Mesenteric fat pad (tissue), 1 donor: ENCODE measurements at places on chromosomes 4 and X. TPM values are rescaled to one million over a fixed set of nuclear protein-coding genes. Genes with fewer than 3 reads are reported as not detected.

TMEM271 gene
- total RNA-seq: not detected

PAGE3 gene
- not detected for total RNA-seq

DUSP21 gene
- not detected for total RNA-seq

AR gene
- total RNA-seq: 19.3 TPM

RHOXF1 gene
- total RNA-seq: 1.2 TPM

HSFX4 gene
- total RNA-seq: not detected

PAGE5 gene
- total RNA-seq: not detected

DDIT4L gene
- total RNA-seq: 3.7 TPM

SMARCA1 gene
- 32.4 TPM for total RNA-seq

SEC31A gene
- total RNA-seq: 244 TPM

PLP1 gene
- total RNA-seq: 0.26 TPM

SSX4 gene
- not detected for total RNA-seq

GRCh38 chr4:121266982-121267381 lies 102.9 kb upstream of the TNIP3 start:
- DNase-seq: no peak

DNA sequence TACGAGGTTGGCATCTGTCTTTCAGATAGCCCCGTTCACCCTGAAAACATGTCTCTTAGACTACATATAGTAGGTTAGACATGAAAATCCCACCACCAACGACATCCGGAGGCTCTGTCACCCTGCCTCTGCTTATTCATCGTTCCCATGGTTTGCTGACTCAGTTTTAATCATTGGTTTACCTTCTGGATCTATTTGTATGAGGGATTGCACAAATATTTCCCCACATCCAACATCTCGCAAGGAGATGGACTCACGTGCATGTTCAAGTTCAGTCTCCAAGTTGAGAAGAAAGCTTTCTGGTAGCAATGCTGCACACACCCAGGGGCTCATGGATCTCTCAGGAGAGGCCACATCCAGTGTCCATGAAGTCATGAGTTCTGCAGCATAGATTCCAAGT lies 10.8 kb downstream of the CETN2 start:
- DNase-seq: no peak

DNA sequence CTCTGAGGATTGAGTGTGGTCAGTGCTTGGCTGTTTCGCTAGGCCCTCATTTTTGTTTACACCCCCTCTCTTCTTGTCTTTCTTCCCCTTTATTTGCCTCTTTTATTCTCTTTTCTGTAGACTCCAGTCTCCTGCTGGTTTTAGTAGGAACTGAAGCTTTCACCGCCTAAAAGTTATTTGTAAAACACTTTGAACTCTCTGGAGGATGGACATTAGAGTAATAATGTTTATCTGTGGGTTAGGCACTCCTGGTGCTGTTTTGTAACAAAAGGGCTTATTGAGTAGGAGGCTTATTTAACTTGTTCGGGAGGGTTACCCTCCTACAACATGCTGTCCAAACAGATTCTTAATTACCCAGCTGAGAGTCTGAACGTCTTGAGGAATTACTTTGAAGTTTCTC lies 1.6 kb upstream of the ARHGAP10 start:
- no peak for DNase-seq

DNA sequence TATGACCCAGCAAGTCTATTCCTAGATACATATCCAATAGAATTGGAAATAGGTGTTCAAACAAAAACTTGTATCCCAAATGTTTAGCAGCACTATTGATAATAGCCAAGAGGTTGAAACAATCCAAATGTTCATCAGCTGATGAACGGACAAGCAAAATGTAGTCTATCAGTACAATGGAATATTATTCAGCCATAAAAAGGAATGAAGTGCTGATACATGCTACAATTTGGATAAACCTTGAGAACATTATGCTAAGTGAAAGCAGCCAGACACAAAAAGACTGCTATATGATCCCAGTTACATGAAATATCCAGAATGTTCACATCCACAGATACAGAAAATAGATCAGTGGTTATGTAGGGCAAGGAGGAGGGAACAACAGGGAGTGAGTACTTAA lies 50.1 kb downstream of the PLAC1 start:
- no peak for DNase-seq

- no peak for DNase-seq
Measured at GRCh38 chr4:41542526-41543275, 4.7 kb downstream of the LIMCH1 start.

DNA sequence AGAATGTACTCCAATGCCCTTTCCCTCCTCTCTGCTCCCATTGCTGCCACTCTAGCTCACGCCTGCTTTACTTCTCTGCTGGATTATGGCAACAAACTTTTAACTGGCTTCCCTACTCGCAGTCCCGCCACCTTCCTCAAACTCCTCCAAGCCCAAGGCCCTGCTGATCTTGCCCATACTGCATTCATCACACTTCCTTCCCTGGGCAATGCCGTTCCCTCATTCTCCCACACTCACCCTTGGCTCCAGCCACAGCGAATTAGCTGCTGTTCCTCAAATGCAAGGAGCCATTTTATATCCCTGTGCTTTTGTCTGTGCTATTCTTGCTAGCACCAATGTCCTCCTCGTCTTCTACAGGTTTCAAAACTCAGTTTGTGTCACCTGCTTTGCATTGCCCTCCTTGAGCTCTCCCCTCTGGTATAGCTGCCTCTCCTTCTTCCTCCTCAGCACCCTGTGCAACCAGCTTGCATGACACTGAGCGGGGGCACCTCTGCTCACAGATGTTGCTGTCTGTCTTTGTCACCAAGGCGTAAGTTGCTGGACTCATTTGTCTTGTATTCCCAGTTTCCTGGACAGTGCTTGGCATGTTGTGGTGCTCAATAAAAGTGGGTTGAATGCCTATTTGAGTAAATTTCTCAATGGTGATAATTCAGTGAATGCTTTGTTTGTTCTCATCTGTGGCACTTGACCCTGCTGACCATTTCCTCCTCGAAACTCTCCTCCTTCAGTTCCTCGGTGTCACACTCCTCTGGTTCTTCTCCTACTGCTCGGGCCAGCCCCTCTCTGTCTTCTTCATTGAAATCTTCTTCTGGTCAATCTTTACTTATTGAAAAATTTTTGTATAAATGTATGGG lies 22.4 kb upstream of the MGST2 start:
- DNase-seq: no peak

GRCh38 chr4:82667761-82668480 lies 106.1 kb upstream of the TMEM150C start:
- DNase-seq: no peak

DNA sequence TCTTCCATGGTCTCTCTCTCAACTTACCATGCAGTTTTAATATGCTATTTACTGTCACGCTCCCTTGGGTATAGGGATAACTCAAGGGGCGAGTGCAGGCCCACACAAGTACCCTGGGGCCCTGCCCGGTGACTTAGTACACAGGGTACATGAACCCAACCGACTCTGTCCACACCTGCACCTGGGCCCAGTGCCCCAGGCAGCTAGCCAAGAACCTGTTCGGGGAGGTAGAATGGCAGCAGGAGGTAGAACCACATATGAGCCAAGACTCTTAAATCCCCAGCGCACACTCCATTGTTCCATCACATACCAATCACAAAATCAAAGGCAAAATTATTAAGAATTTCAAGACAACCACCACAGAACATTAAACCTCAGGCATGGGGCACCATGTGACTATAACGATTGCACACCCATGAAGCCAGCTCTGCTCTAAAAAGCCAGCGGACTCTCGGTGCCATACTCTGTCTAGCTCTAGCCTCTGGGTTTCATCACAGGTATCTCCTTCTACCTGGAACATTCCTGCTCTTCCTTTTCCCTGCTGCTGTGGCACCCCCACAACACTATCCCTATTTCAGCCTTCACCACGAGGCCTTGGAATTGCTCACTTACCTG lies 14.6 kb downstream of the PHF8 start:
- DNase-seq: no peak

- no peak for DNase-seq
Measured at GRCh38 chr4:168860827-168861226, 149.2 kb downstream of the CBR4 start.

DNA sequence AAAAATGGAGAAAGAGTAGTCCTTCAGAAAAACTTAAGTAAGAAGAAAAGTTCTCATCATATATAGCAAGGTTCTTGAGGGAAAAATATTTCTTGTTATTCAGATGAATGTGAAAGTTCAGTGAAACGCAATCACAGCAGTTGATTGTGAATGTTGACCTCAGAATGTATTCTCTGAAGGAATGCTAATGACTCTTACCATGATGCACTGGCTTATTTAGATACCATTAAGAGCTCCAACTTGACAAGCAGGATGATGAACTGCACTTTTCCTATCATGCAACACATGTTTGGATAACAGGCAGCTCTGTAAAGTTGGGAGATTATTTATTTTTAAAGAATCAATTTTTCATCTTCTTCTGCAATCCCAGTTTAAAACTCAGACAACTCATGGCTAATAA lies 115.5 kb upstream of the MYOZ2 start:
- DNase-seq: no peak

DNA sequence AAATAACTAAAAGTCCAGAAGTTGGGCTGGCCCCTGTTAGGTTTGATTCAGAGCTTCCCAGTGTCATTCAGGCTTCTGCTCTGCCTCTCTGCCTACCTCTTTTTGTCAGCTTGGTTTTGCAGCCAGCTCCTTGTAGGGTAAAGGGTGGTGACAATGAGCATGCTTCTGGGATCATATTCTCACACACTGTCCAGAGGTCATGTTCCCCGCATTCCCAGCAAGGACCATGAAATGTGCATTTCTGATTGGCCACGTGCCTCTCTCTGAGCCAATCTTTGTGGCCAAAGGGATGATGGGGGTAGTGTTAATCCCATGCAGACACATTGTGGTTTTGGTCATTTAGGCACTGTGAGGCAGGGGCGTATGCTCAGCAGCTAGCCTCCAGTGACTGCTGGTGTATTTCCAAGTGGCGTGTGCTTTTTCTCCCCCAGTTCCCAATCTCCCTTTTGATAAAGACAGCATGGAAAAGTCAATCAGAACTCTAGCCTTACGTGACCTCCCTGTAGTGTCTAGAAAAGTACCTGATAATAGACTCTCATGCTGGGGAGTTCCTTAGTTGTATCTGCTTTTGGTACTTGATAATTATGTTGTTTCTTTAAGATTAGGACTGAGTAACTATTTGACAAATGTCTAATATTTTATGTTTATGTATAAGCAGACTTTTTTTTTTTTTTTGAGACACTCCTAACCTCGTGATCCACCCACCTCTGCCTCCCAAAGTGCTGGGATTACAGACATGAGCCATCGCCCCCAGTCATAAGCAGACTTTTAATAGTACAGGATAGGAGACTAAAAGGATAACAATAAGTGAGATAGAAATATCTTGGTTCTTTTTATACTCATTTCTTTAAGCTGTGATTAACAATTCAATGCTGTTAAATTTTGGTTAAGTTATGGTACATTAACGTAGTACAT lies 57.8 kb downstream of the KIAA0232 start:
- no peak for DNase-seq

GRCh38 chrX:15786915-15787314 lies 3.4 kb upstream of the ZRSR2 start:
- DNase-seq: no peak

- DNase-seq: no peak
Measured at GRCh38 chrX:138897621-138898492, 186.3 kb upstream of the FGF13 start.

DNA sequence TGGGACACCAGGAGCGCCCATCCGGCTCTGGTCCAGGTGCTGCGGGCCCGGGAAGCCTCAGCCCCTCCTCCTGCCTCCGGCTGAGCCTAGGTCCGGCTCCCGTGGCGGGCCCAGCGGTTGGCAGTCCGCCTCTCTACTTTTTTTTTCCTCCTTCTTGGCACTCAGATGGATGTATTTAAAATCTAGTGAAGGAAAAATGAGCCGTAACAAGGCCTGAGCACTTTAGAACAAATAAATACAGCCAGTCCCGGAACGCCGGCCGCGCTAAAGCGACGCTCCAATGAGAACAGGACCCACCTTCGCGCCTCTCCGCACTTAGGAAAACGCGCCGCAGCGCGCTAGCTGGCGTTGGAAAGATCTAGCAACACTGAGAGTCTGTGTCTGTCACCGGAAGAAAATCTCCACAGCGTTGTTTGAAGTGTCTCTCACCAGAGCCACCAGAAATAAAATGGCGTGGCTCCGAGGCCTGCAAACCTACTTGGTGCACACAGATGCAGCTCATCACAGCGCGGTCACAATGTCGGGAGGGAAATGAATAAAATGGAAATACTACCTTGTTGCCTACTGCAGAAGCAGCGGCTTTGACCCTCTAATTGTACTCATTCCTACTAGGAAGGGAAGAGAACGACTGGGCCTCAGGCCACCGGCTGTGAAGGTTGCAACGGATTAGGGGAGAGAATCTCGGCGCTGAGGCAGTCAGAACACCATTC lies 4.7 kb downstream of the NEUROG2 start:
- no peak for DNase-seq

GRCh38 chr4:101332424-101332823 lies 14.9 kb downstream of the PPP3CA start:
- no peak for DNase-seq

GRCh38 chrX:69424161-69424560 lies 80.0 kb upstream of the NALF2 start:
- DNase-seq: no peak

GRCh38 chr4:67071641-67072040 lies 473.7 kb downstream of the CENPC start:
- DNase-seq: no peak

DNA sequence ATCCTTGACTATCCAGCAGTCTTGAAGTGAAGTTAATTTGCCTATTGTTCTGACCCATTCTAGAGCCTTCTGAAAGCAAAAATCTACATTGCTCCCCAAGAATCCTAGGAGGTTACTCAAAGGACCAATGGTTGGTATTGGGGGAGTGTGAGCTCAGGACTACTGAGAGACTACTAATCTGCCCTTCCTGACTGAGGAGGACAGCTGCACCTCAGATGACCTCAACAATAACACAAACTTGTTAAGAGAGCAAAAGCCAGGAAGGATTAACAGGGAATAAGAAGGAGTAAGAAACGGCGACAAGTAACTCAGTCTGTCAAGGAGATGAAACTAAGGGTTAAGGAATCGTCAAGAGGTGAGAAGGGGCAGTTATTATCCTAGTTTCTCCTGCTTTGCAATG lies 43.4 kb downstream of the IDS start:
- DNase-seq: no peak

GRCh38 chr4:130985371-130985770 lies 1889.4 kb downstream of the C4orf33 start:
- no peak for DNase-seq

DNA sequence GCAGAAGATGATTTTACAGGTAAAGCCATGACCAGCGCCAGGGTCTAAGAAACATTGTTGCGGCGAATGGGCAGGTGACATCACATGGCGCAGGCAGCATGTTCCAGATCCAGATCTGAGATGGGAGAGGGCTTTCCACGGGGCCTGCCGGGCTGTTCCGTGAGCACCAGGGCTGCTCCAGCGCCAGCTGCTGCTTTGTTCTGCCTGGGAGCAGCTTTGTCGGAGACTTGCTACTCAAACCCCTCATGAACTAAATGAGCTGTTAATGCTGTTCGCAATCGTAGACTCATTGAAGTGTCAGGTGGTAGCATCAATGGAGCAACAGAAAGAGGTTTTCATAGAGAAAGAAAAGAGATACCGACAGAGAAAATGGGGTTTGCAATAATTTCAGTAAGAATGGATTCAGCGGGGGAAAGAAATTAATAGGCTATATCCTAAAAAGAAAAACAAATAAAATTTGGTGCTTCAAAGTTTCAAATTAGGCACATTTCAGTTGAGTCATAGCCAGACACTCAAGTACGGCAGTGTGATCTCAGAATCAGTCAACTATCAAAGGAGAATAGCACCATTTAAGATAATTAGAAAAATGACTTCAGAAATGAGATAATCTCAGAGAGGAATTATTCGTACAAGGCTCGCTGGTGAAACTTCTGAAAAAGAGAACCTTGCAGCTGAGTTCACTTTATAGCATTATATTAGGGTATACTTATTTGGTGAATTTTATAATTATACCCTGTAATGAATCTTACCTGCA lies 23.9 kb downstream of the SORBS2 start:
- DNase-seq: no peak

- DNase-seq: no peak
Measured at GRCh38 chrX:298993-299392, 17.8 kb downstream of the PLCXD1 start.
